ENCODE measurements at places on chromosomes 5 and 9.

- no peak for DNase-seq
Measured at GRCh38 chr5:160419458-160420330, 813 bp upstream of the SLU7 start.

DNA sequence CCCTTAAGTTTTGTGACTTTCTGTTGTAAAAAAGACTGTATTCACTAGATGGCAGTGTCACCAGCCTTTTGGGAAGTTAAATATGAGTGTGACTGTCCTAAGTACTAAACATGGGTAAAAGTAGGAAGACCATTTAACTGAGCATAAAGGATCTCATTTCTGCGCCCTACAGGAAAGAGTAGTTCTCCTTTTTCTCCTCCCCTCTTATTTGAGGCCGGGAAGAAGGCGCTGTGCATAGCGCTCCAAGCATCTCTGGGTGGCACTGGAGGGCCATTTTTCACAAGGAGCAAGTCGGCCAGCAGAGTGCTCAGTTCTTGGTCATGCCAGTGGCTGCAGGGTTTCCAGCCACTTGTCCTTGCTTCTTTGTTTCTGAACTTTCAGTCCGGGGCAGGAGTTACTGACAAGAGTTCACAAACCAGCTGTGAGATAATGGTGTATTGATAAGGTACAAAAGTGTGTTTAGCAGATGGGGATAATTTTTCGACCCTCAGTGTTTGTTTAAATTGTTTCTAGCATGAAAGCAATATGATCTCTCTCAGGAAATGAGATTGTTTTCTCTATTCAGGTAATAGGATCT, 227.6 kb upstream of the DMRT1 start:
- DNase-seq = peak; percentile 89

DNA sequence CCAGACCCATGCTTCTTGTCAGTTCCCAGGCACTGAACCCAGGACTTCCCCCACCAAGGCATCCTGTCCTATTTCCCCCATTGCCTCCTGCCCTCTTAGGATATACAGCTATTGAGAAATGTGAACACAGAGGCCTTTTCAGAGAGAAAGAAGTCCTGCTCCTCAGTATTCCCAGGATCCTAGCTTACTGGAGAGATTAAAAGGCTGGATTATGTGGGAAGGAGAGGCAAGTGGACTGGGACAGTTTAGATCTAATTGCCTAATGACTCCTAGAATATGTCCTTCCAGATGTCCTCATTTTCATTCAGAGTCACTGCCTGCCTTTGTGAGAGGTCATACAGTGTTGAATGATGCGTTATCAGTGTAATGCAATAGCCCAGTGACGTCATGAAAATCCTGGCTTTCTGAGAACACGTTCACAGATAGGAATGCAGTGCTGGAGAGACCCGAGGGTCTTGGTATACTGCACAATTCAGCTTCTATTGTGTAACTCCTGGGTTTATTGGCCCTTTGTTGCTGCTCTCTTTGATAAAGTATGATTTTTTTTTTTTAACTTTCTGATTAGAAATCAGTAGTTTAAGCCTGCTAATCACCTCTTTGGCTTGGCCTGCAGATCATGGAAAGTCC, 26.2 kb downstream of the WWC1 start:
- peak; percentile 90 for DNase-seq

GRCh38 chr9:95366731-95367325, 49.3 kb upstream of the FANCC start:
- no peak for DNase-seq

GRCh38 chr5:179800071-179800695, 6.4 kb downstream of the LTC4S start:
- DNase-seq = no peak
